ENCODE measurements at places on chromosomes 6 and 20.
A peak's percentile ranks its signal among the peaks of the same experiment; 100 is the strongest.

- DNase-seq = no peak
Measured at GRCh38 chr20:45042978-45043377, 57.9 kb downstream of the KCNS1 start.

GRCh38 chr6:165118736-165119135, 190.7 kb downstream of the C6orf118 start:
- DNase-seq = no peak

DNA sequence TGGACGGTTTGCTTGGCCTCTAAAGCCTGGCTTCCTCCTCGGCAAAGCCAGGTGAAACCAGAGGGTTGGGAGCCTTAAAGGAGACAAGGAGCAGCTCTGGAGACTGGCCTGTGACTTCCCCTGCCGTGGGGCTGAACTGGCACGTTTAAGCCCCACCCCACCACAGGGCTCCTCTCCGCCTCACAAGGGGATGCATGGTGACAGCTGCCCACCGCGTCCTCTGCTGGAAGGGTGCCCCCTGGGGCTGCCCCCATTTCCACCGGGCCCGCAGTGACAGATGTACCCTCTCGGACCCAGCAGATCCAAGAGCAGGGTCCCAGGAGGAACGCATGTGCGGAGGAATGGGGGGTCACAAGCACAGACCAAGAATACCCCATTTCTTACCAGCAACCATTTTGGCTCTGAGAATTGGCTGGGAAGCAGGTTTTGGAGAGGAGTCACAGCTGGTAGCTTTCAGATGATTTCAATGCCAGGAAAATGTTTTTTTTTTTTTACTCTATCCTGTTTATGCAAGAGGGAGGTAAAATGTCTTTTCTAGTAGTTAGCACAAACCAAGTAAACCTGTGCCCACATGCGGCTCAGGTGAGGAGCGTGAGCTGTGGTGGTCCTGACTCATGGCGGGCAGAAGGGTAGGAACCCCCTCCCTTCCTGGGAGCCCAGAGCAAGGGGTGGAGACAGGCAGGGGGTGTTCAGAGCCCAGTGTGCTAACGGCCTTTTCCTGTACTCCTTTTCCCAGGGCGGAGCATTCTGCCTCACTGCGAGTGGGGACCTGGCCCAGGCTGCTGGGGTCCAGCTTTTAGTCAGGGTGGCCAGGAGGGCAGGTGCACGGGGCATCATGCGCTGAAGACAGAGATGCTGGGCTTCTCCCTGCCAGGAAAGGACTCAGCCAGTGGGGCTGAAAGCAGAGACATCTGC, 33.0 kb downstream of the FRMD1 start:
- peak; percentile 53 for DNase-seq

- DNase-seq = no peak
Measured at GRCh38 chr6:42440778-42441696, 10.7 kb downstream of the TRERF1 start.

DNA sequence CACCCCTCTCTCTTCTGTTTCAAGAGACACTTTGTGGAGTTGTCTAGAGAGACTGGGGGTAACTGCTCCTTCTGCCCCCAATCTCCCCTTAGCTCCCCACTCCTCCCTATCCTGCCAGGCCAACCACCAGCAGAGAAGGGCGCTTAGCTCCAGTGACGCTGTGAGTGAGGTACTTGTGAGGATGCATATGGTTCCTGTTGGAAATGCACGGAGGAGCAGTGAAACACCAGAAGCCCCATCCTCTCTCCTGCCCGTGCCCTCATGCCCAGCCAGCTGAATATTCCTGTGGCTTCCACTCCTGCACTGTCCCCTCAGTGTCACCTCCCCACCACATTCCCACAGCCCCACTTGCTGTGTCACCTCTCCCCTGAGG, 11.9 kb downstream of the NT5E start:
- no peak for DNase-seq

DNA sequence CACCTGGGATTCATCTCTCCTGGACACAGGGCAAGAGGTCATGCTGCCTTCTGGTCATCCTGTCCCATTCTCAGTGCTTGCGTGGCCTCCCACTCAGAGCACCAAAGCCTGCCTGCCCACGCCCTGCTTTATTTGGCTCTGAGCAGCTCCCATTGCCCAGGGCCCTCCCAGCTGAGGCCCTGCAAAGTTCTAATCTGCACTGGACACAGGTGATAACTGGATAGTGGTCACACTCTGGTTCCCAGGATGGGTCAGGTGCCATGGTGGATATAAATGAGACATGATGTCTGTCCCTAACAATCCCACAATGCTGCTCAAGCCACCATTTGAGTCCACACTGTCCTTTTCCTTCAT, 39.5 kb downstream of the CPXM1 start:
- DNase-seq = no peak

- DNase-seq = no peak
Measured at GRCh38 chr20:42572320-42573016, 617.2 kb downstream of the PTPRT start.

- DNase-seq = no peak
Measured at GRCh38 chr20:48204499-48204898, 419.2 kb upstream of the SULF2 start.

DNA sequence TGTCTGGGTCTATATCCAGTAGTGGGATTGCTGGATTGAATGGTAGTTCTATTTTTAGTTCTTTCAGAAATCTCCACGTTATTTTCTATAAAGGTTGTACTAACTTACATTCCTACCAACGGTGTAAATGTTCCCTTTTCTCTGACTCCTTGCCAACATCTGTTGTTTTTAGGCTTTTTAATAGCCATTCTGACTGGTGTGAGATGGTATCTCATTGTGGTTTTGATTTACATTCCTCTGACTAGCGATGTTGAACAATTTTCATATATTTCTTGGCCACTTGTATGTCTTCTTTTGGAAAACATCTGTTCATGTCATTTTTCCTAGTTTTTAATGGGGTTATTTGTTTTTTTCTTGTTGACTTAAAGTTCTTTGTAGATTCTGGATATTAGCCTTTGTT, 99.3 kb downstream of the BMP2 start:
- DNase-seq = no peak

GRCh38 chr6:112233847-112234246, 20.5 kb downstream of the LAMA4 start:
- DNase-seq = no peak

DNA sequence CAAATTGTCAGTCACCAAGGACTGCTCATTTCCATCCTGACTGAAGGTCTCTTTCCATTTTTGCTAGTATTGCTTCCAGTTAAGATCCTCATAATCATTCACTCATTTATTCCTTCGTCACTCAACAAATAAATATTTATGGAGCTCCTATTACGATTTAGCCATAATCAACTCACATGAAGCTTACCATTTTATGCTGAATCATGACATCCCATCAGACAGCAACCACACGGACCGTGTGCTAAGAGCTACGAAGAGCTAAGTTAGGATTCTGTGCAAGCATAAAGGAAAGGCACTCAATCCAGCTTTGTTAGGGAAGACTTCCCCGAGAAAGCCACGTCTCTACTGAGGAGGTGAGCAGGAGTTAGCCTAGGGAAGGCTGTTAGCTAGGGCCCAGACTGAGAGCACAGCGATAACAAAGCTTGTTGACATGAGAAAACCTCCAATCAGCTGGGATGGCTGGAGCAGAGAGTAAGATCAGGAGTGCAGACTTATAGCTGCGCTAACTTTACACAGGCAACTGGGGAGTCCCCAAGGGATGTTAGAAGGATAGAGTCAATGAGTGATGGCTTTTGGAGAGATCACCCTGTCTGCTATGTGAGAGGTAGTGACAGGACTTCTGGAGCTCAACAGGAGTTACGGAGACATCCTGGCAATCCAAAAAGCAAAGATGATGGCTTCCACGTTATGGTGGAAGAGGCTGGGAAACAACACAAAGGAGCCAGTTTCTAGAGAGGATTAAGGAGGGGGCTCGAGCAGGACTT, 2.6 kb upstream of the GID8 start:
- no peak for DNase-seq

DNA sequence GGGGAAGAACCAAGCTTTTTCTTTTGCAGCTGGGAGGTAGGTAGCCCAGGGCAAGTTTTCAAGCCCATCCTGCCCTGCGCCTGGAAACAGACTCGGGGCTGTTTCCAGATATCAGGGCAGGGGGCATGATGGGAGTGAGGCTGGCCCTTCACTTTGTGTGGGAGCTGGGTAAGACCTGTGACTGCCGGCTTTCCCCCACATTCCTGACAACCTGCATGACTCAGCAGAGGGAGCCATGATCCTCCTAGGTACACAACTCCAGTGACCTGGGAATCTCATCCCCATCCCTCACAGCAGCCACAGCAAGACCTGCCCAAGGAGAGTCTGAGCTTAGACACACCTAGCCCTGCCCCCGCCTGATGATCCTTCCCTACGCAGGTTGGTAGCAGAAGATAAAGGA, 280.8 kb downstream of the SOX4 start:
- DNase-seq = no peak

DNA sequence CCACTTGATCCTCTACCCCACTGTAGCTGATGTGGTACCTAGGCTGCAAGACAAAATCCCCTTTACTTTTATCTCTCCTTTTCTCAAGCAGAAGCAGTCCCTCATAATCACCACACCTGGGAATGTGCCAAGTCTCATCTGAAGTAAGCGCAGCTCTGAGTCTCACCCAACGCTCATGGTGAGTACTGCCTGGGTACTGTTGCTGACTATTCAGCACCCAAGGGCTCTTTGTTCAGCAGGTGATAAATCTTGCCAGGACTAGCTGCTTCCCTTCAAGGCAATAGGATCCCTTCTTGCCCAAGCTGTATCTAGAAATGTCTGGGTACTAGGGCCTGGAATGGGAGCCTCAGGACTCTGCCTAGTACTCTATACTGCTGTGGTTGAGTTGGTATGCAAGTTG, 70.9 kb downstream of the GCLC start:
- DNase-seq = no peak

DNA sequence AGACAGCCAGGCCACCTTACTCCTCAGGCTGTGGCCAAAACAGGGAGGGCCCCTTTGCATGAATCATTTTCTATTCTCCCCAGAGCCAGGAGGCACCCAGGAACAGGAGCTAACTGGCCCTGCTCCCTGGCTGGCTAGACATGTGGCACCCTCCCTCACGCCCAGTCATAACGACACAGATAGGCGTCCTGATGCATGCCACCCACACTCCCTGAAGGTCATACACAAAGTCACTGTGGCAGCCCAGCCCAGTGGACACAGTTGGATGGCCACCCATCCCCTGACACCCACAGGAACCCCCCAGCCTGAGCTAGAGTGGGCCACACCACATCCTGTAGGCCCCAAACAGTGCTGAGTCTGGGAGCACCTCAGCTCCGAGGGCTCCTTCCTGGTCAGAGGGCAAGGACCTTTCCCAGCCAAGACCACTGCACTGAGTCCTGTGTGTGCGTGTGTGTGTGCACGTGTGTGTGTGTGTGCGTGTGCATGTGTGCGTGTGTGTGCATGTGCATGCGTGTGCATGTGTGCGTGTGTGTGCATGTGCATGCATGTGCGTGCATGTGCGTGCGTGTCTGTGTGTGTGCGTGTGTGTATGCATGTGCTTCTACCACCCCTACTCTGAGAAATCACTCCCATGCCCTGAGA, 21.6 kb downstream of the TFEB start:
- no peak for DNase-seq

GRCh38 chr6:87100216-87100615, 5.3 kb upstream of the CGA start:
- no peak for DNase-seq

- no peak for DNase-seq
Measured at GRCh38 chr20:45157962-45158361, 16.7 kb upstream of the PI3 start.

DNA sequence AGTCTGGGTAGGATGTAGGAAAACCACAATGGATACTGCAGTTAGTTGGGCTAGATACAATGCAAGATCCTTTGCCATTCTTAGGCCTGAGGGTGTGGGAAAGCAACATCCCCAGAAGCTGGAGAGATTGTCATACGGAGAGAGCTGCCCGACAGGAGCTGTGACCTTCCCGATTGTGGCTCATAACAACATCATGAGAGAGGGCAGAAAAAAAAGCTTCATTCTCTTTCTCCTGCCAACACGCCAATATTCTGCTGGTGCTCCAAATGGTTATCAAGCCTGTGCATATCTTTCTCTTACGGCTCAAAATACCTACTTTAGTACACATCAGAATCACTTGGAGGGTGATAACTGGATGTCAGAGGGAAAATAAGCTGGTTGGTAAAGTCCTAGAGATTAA, 81.1 kb downstream of the IBTK start:
- DNase-seq = no peak

DNA sequence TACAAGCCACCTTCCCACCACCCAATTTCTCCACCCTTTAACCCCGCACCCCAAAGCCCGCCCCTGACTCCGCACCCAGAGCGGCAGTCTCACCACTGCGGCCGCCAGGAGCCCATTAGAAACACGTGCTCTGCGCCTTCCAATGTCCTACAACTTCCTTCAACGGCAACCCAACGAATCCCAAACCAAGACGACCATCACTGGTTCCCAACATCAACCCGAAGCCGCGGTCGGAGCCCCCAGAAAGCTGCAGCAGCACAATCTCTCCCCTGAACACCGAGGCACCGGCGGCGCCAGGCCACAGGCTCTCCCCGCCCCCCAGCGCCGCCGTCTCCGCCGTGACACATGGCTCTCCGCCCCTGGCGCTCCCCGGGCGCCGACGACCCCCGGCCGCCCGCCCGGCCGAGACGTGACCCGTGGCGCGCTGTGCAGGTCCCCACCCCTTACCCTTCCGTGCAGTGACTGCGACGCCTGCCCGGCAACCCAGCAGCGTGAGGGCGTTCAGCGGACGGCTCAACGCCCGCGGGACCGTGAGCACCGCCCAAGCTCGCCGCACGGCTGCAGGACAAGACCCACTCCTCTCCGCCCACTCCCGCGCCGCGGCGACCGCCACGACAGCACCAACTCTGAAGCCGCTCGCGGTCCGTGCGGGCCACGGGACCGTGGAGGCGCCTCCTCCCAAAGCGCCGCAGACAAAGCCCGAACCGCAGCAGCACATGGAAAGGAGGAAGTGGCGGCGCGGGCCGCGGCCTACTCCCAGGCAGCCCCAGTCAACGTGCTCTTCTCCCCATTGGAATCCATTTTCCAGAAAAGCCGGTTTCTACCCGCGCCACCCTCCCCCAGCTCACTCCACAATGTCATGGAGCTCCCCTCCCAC, 551 bp downstream of the SYNCRIP start:
- DNase-seq = no peak

All from NCI-H1694 treated with DMSO at 0.1 percent for 48 hours (cell line).